ENCODE measurements at places on chromosomes 1 and 21.

GRCh38 chr1:52348704-52349300, 17.2 kb downstream of the CC2D1B start:
- DNase-seq: no peak

DNA sequence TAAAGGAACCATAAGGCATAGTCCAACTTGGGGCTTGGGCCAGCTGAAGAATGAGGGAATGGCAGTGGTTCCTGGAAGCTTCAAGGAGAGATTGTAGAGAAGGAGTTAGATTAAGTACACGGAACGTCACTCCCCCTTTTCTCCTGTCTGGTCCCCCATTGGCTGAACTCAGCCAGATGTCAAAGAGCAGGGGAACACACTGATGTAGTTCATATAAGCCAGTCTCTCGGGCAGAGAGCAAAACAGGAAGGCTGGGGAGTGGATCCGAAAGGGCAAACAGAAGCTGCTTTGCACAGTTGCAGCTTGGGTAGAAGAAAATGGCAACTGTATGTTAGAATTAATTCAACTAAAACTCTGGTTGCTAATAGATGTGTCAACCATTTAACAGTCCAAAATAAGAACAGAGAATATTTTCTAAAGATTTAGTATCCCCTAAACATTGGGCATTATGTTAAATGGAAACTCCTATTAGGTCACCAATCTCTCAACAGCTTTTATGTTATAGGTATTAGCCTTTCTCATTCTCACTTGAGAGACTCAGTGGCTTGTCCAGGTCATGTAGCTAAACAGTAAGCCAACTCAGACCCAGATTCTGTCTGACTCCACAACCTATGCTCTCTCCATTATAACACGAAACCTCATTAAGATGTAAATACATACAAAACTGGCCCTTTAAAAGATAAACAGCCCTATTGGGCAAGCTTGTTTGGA, 600.7 kb upstream of the USP24 start:
- DNase-seq: no peak

DNA sequence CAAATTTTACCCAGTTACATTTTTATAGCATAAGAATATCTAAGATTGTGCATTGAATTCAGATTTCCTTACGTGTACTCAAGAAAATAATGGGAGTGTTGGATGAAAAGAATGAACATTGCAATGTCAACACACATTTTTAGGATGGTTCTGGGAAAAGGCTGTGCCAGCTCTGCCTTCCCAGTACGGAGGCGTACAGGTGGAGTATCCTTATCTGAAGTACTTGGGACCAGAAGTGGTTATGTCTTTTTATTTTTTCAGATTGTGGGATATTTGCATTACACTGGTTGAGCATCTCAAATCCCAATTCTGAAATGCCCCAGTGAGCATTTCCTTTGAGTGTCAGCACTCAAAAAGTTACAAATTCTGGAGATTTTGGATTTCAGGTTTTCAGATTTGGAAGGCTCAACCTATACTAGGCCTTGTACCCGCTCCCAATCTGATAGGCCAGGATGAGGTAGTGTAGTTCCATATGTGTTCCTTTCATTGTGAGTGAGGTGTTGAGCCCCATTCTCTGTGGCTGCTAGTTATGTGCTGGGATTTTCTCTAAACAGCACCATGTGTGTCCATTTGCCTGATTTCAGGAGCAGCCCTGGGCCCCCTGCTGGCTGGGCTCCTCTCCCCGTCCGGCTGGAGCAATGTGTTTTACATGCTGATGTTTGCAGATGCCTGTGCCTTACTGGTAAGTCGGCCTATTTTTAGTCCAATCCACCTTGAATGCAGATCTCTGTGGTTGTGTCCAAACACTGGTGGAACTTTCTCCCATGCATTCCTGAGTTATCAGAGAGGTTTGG, 60.8 kb downstream of the SLC37A1 start:
- no peak for DNase-seq

DNA sequence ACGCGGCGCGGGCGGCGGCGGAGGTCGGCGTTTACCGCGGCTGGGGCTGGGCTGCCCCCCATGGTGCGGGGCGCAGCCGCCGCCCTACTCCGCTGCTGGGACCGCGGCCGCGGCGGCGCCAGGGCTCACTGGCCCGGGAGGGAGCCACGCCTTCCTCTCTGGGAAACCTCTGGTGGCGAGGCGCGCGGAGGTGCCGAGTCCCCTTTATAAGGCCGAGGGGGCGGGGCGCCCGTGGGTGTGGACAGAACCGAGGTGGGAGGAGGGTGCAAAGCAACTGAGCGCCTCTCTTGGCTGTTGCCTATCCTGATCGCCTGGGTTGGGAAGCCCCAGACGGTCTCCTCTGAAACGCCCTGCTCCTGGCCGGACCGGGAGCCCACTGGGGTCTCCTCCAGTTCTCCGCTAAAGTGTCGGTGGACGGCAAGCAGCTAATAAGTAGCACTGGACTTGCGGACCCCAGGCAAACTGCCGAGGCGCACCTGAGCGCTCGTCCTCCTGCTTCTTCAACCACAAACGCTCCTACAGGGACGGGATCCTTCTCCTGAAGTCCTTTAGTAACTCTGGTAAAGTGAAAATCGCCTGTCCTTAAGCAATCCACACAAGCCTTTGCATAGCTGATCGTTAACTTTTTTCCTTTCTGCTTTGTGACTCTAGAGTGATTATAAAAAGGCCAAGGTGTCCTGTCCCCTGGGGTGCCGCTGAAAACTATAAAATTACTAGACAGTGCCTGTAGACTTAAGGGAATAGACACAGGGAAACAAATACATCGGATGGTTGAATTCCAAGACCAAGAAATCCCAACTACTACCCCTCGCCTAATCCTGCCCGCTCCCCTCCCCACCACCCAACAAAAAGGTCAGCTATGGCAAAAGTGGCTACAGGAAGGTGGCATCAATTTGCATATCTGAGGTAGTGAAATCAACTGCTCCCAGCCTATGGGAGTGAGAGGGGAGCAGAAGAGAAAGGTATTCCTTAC, at the start of gene PTGER3:
Gene PTGER3, minus strand, starts transcription at position 182 of the 973 bp plus-strand sequence. CDS start 239 bp downstream, outside the sequence.
- peak; percentile 21 for DNase-seq

DNA sequence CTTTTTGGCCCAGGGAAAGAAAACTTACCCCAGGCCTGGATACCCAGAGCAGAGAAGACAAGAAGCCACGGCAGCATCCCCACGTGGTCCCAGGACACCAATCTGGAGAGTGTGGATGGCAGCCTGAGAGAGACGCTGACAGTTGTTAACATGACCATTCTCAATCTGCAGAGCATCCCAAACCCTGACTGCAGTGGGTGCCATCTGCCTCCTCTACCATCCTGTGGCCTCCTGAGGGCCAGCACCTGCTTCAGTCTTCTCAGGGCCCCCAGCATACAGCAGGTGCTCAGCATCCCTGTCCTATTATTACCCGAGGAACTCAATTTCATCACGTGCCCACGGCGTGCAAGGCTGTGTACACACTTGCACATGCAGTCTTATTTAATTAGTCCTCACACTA, 785 bp downstream of the PGLYRP4 start:
- no peak for DNase-seq

GRCh38 chr1:53066488-53066887, 4.5 kb downstream of the PODN start:
- no peak for DNase-seq

- no peak for DNase-seq
Measured at GRCh38 chr1:119884711-119885110, 11.6 kb downstream of the ADAM30 start.

- DNase-seq: no peak
Measured at GRCh38 chr1:228169345-228169744, 3.7 kb downstream of the IBA57 start.

DNA sequence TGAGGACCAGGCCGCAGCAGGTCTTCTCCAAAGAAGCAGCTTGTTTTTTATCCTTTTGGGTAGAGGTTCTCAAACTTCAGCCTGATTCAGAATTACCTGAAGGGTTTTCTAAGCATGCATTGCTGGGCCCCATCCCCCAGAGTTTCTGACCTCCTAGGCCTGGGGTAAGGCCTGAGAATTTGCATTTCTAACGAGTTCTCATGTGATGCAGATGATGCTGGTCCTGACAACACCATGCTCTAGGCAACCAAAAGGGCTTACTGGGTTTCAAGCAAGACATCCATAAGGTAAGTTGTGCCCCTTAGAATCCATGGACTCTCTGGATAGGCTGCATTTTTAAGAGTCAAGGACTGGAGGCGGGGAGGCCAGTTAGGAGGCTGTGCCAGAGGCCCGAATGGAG, 295.1 kb downstream of the HHIPL2 start:
- DNase-seq: no peak

GRCh38 chr21:43278359-43278758, 109.6 kb downstream of the CRYAA start:
- no peak for DNase-seq

- DNase-seq: peak; percentile 63
Measured at GRCh38 chr1:43073490-43074230, 98.4 kb downstream of the EBNA1BP2 start.

DNA sequence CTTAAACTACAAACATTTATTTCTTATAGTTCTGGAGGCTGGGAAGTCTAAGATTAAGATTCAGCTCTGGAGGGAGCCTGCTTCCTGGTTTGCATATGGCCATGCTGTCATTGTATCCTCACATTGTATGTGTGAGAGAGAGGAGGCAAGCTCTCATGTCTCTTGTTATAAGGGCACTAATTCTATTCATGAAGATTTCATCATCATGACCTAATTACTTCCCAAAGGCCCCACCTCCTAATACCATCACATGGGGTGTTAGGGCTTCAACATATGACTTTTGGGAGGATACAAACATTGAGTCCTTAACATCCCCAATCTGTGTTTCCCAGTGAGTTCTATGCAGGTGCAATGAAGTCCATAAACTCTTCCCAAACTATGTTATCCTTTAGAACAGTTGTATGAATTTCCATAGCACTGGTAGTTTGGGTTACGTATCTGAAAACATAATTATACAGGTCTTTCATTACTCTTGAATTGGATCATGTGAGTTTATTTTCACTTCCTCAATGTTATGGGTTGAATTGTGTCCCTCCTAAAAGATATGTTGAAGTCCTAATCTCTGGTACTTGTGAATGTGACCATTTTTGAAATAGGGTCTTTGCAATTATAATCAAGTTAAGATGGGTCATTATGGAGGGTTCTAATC, 124.2 kb downstream of the RUNX1 start:
- DNase-seq: no peak
